Spleen (tissue), 13 donors: ENCODE measurements at places on chromosomes 11 and 22. TPM values are rescaled to one million over a fixed set of nuclear protein-coding genes. Genes with fewer than 3 reads are reported as not detected.

- H3K36me3 ChIP-seq: no peaks in the 10 kb centered on the region
- H3K4me3 ChIP-seq: peak overlapping the region; percentile 44
- DNase-seq: peak; percentile 86
- peaks cover 22% of the 10 kb centered on the region for H3K4me1 ChIP-seq
- no peaks in the 10 kb centered on the region for H3K27me3 ChIP-seq
Measured at GRCh38 chr11:77127235-77127911, 673 bp upstream of the MYO7A start.

- DNase-seq: no peak
- H3K27ac ChIP-seq: no peak overlapping the region
- H3K4me3 ChIP-seq: no peak overlapping the region
- H3K4me1 ChIP-seq: no peaks in the 10 kb centered on the region
- H3K27me3 ChIP-seq: peaks cover 6% of the 10 kb centered on the region
Measured at GRCh38 chr11:2077061-2077802, 62.0 kb downstream of the IGF2 start.

The TBX1 gene
- 0.23 TPM for total RNA-seq

DNA sequence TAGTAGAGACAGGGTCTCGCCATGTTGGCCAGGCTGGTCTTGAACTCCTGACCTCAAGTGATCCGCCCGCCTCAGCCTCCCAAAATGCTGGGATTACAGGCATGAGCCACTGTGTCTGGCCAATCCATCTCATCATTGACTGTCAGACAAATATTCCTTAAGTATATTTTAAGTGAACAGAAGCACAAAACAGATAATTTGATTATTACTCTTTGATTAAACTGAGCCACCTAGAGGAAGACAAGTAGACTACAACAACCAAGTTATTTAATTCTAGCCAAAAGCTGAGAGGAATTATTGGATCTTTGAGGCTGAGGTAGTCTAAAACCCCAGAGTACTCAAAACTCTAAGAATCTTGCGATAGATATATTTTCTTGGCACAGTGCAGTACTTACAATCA, 1.2 kb downstream of the ACRV1 start:
- H3K27ac ChIP-seq: no peak overlapping the region
- no peaks in the 10 kb centered on the region for H3K36me3 ChIP-seq
- no peak overlapping the region for H3K4me3 ChIP-seq
- DNase-seq: no peak
- H3K27me3 ChIP-seq: no peaks in the 10 kb centered on the region
- no peaks in the 10 kb centered on the region for H3K4me1 ChIP-seq

DNA sequence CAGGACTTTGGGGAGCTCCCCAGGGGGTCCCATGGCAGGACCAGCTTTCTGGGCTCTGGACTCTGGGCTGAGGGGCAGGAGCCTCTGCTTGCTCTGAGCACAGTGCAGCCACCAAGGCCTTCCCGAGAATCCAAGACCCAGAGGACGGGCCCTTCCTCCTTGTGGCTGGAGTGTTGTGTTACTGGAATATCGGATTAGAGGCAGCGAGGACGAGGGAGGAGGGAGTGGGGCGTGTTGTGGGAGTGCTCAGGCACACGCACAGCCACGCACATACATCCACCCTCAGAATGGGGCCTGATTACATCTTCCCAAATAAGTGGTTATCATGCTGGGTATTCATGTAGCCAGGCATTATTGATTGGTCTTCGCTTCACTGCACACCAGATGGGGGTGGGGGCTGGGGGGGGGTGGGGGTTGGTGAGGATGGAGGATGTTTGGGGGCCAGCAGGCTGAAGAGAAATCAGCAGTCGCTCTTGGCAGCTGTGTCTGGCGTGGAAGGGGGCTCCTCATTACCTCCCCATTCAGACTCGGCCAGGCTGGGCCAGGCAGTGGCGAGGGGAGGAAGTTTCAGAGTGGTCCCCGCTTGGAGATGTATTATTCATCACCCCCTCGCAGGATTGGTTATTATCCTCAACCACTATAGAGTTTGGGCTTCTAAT, 120.9 kb downstream of the ST3GAL4 start:
- H3K4me1 ChIP-seq: peaks cover 52% of the 10 kb centered on the region
- peak overlapping the region; percentile 13 for H3K27ac ChIP-seq
- DNase-seq: no peak
- no peaks in the 10 kb centered on the region for H3K27me3 ChIP-seq

DNA sequence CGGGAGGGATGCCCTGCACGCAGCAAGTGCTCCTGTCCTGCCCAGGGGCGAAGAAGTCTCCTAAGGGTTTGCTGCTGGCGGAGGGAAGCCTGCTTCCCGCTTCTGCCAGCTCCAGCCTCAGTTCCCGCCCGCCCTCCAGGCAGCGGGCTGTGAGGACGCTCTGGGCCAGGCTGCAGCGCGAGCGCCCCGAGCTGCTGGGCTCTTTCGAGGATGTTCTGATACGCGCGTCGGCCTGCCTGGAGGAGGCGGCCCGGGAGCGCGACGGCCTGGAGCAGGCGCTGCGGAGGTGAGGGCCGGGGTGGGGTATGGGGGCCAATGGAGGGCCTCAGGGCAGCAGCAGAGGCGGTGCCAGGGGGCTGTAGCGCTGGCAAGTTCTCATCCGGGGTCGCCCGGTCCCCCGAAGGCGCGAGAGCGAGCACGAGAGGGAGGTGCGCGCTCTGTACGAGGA, 2.2 kb downstream of the CRACR2B start:
- DNase-seq: peak; percentile 84
- H3K4me3 ChIP-seq: peak overlapping the region; percentile 50
- H3K27me3 ChIP-seq: peaks cover 20% of the 10 kb centered on the region

GRCh38 chr11:17162376-17162775, 45.4 kb downstream of the PIK3C2A start:
- H3K27ac ChIP-seq: peak overlapping the region; percentile 79
- H3K27me3 ChIP-seq: no peaks in the 10 kb centered on the region
- no peak overlapping the region for H3K4me3 ChIP-seq

GRCh38 chr11:120398132-120398531, 61.9 kb downstream of the ARHGEF12 start:
- H3K4me3 ChIP-seq: no peak overlapping the region
- no peak for DNase-seq
- no peaks in the 10 kb centered on the region for H3K36me3 ChIP-seq
- H3K27me3 ChIP-seq: no peaks in the 10 kb centered on the region
- H3K4me1 ChIP-seq: peaks cover 16% of the 10 kb centered on the region
- no peak overlapping the region for H3K27ac ChIP-seq

The NLRP6 gene
- total RNA-seq: 17.1 TPM

DNA sequence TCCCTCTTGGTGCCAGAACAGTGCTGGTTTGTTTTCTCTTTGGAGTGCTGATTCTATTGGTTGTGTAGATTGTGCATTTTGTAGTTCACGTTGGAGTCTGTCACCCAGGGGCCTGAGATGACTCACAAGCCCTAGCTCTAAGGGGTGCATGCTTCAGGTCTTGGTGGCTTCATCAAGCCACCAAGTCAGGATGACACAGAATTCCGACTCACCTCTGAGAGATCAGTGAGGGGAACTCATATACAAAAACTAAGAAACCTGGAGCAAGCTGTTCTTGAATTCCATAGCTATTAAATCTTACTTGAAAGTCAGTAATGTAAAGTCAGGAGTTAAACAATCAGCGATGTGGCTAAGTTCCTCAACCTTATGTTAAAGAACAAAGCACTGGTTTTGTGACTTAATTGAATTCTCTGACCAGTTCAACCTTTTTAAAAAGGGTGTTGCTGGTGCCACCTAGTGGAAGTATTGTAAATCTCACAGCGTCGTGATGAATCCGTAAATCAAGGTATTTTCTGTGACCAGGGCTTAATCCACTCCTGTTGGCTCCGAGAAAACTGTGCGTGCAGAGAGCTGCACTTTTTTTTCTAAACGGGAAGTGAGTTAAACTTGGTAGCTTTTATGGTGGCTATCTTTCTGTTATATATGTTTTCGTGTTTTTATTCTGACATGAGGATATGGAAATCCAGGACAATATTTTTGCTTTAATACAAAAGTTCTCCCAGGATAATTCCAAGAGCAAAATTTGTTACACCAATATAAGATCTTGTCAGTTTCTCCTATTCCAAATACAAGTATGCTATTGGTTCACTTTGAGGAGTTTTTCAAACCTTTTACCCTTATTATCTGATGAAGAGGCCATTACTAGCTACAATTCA, 14.6 kb downstream of the MMP13 start:
- no peaks in the 10 kb centered on the region for H3K36me3 ChIP-seq
- H3K4me1 ChIP-seq: no peaks in the 10 kb centered on the region
- no peak for DNase-seq
- H3K27me3 ChIP-seq: no peaks in the 10 kb centered on the region

The BSX gene
- not detected for total RNA-seq

DNA sequence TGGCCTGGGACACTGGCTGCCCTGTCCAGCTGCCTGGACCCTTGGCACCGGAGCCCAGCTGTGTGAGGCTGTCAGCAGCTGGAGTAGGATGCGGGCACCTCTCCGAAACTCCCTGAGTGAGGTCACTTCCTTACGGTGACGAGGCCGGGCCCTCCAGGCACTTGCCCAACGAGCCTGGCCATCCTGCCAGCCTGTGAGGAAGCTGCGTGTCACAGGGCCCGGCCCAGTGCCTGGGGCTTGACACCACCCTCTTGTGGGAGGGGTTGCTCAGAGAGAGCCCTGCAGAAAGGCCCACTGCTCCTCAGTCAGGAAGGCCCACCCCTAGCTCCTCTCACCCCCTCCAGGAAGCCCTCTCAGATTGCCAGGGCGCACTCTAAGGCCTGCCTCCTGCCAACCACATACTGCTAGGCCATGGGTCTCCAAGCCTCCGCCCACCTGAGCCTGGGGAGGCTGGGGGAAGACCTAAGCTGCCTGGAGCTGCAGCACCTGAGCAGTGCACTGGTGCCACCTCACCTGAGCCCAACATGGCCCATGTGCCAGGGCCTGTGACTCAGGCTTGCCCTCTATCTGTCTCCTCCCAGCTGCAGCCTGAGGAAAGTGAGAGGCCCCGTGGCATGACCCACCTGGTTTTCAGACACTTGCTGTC, 4.3 kb upstream of the PHLDA2 start:
- no peak overlapping the region for H3K27ac ChIP-seq
- peaks cover 17% of the 10 kb centered on the region for H3K27me3 ChIP-seq
- no peaks in the 10 kb centered on the region for H3K36me3 ChIP-seq
- no peak overlapping the region for H3K4me3 ChIP-seq
- peak; percentile 91 for DNase-seq

DNA sequence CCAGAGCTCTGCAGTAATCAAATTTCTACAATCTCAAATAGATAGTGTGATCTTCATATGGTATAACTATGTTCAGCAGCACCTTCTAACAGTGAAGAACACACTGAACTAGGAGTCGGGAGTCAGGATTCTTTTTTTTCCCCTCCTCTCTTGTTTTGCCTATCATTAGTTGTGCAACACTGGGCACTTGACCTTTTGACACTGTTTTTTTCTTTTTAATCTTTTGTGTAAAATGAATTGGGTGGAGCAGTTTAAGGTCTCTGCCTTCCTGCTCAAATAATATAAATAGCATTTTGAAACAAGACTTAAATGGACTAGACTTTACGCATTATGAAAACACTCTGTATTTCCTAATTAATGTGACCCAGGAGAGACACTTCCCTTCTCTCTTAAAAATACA, 39.7 kb downstream of the CTSC start:
- no peaks in the 10 kb centered on the region for H3K27me3 ChIP-seq
- peaks cover 74% of the 10 kb centered on the region for H3K36me3 ChIP-seq
- peaks cover 6% of the 10 kb centered on the region for H3K4me1 ChIP-seq
- H3K27ac ChIP-seq: no peak overlapping the region
- H3K4me3 ChIP-seq: no peak overlapping the region
- no peak for DNase-seq

DNA sequence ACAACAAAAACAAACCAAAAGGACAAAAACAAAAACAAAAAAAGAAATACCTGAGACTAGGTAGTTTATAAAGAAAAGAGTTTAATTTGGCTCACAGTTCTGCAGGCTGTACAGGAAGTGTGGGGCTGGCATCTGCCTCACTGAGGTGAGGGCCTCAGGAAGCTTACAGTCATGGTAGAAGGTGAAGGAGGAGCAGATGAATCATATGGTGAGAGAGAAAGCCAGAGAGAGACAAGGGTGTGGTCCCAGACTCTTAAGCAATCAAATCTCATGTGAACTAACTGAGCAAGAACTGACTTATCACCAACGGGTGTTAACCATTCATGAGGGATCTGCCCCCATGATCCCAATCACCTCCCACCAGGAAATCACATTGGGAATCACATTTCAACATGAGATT, 58.8 kb upstream of the ZBED5 start:
- DNase-seq: no peak
- H3K4me3 ChIP-seq: no peak overlapping the region
- no peak overlapping the region for H3K27ac ChIP-seq
- no peaks in the 10 kb centered on the region for H3K36me3 ChIP-seq

- DNase-seq: no peak
- H3K36me3 ChIP-seq: peaks cover 49% of the 10 kb centered on the region
- no peaks in the 10 kb centered on the region for H3K4me1 ChIP-seq
- H3K27ac ChIP-seq: no peak overlapping the region
- H3K27me3 ChIP-seq: no peaks in the 10 kb centered on the region
Measured at GRCh38 chr11:94835594-94835927, 67.4 kb downstream of the AMOTL1 start.

DNA sequence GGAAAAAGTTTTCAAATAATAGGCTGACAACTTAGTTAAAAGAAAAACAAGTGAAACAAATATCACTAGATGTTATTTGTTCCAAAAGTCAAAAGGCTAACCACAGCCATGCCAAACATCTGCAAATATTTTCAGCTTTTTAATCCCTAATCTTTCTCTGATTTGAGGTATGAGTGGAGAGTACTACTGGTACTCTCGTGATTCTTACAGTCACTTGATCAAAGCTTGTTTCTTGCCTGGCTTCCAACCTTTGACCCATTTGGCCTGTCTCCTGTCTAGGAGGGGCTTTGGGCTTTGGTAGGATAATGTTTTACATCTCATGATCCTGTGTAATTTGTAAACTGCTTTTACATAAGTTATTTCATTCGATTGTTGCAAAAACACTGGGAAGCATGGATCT, 301.8 kb upstream of the SORL1-AS1 start:
- no peak for DNase-seq
- no peak overlapping the region for H3K27ac ChIP-seq
- H3K36me3 ChIP-seq: no peaks in the 10 kb centered on the region
- no peak overlapping the region for H3K4me3 ChIP-seq
- H3K4me1 ChIP-seq: no peaks in the 10 kb centered on the region

The TMEM191B gene
- 4.0 TPM for total RNA-seq

The TRIM51 gene
- total RNA-seq: not detected

The BLID gene
- total RNA-seq: 0.61 TPM

The LUZP2 gene
- not detected for total RNA-seq
